Activated naive CD4-positive, alpha-beta T cell treated with Interleukin-2 at 50 U/mL for 16 hours (primary cell): ENCODE measurements at places on chromosomes 6 and 20.

GRCh38 chr6:56682635-56683034, 39.9 kb upstream of the DST start:
- DNase-seq, result no peak

GRCh38 chr20:2164966-2165365, 63.3 kb downstream of the STK35 start:
- no peak for DNase-seq

DNA sequence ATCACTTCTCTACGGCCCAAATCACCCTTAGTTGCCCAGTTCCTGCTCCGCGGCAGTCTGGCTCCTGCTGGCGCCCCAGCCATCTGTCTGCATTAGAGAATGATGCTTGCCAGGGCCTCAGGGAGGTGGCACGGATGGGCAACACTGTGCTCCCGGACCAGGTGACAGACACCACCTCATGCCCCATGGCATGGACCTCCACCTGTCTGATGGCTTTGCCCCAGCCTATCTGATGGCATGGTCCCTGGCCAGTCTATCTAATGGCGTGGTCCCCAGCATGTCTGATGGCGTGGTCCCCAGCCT, 18.8 kb upstream of the MRGBP start:
- DNase-seq, result no peak

GRCh38 chr6:47674673-47675072, 23.7 kb upstream of the ADGRF4 start:
- no peak for DNase-seq

GRCh38 chr20:22584922-22585785, 782 bp upstream of the FOXA2 start:
- DNase-seq, result no peak

- DNase-seq, result no peak
These were observed 52.7 kb upstream of the FRMD1 start for GRCh38 chr6:168131464-168132415.

DNA sequence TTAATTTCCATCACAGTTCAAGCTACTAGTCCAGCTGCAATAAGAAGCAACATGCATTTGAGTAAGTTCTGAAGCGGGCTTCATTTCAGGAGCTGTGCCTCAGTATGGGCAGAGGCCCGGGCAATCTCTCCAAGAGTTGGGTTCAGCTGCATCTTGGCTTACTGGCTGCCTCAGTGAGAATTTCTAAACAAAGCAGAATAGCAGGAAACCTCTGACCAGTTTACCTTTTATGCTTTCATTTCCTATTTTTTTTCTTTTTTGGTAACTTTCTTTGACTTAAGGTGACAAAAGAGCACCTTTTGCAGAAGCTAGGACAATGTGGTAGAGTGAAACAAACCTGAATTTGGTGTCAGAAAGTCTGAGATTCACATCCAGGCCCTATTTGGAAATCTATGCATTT, 51.0 kb upstream of the FBXO30 start:
- no peak for DNase-seq

GRCh38 chr6:144305985-144306384, 20.9 kb downstream of the UTRN start:
- DNase-seq, result peak; percentile 25

DNA sequence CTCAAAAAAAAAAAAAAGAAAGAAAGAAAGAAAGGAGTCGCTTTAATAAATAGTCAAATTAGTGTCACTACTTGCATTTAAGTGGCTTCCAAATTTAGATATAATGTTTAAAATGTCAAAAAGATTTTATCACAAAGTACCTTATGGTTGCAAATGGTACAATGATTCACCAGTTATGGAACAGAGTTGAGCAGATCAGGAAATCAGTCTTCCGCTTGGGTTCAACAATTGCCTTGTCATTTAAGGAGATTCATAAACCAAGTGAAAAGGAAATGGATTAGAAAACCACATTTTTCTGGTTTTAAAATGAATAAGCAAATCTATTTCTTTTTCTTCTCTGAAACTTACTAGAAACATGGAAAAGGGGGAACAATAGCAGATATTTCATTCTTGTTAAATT, 94.8 kb upstream of the PTPRT start:
- DNase-seq, result no peak

GRCh38 chr20:41600926-41601631, 17.1 kb downstream of the CHD6 start:
- no peak for DNase-seq

- no peak for DNase-seq
These were observed 78.4 kb upstream of the CCN6 start for GRCh38 chr6:111975466-111975865.

GRCh38 chr6:5670381-5670780, 336.3 kb downstream of the NRN1 start:
- no peak for DNase-seq

DNA sequence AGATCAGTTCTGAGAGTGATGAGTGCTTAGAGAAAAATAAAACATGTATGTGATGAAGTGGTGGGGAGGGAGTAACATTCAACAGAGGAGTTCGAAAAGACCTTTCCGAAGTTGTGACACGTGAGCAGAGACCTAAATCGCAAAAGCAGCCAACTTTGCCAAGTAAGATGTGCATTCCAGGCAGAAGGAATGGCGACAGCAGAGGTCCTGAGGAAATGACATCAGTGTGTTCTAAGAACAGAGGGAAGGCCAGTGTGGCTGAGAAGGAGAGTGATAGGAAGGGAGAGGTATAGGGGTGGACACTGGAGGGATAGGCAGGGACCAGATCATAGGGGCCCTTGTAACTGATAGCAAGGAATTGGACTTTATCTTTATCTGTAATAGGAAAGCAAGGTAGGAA, 51.3 kb downstream of the ADAT2 start:
- DNase-seq, result no peak

GRCh38 chr6:19538096-19538495, 299.1 kb upstream of the ID4 start:
- DNase-seq, result no peak

GRCh38 chr6:29011276-29011734, 6.2 kb upstream of the ZNF311 start:
- DNase-seq, result peak; percentile 48

GRCh38 chr20:50308513-50309279, 118.1 kb downstream of the CEBPB start:
- no peak for DNase-seq

- no peak for DNase-seq
These were observed 1315.5 kb upstream of the GJE1 start for GRCh38 chr6:140817176-140817575.

DNA sequence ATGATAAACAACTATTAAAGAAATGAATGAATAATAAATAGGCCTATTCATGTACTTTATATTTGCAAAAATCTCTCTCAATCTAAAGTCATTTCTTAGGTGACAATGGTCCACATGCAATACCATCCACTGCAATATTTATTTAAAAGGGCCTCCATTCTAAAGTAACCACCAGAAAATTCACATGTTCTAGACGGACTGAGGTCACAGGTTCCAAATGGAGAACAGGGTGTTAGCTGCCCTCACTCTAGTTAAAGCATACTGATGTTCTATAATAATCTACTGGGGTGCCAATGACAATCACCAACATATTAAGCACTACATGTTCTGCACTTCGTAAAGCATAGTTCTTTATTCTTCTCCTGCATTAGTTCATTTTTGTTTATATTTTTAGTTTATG, 1.2 kb downstream of the HBS1L start:
- DNase-seq, result no peak

GRCh38 chr6:43953794-43954310, 173.4 kb downstream of the MRPL14 start:
- no peak for DNase-seq

GRCh38 chr6:111687652-111688051, 82.0 kb upstream of the TRAF3IP2 start:
- no peak for DNase-seq

DNA sequence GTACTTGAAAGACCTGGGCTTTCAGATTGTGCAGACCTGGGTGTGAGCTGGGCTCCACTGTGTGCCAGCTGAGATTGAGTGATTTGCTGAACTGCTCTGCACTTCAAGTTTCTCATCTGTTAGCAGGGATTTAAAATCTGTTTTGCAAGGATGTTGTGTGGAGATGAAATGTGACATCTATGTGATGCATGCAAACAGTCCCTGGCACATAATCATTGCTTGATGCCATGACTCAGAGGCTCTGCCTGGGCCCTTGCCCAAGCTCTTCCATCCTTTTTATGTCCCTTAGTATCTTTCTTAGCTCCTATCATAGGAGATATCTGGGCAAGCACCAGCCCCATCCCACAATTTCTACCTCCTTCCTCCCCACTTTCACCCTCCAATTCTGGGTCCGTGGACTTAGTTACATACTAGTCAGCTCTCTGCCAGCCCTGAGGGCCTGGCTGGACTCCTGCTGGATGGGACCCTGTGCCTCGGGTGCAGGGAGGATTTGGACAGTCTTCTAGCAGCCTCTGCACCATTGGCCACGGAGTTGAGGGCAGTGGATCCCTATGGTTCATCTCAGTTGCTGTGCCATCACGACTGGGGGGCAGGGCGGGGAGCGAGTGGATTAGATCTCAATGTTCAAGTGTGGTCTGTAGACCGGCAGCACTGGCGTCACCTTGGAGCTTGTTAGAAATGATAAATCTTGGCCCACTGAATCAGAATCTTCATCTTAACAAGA, 103.6 kb downstream of the MAP3K7 start:
- no peak for DNase-seq

- DNase-seq, result no peak
These were observed 192.0 kb downstream of the LRFN2 start for GRCh38 chr6:40395066-40395697.

DNA sequence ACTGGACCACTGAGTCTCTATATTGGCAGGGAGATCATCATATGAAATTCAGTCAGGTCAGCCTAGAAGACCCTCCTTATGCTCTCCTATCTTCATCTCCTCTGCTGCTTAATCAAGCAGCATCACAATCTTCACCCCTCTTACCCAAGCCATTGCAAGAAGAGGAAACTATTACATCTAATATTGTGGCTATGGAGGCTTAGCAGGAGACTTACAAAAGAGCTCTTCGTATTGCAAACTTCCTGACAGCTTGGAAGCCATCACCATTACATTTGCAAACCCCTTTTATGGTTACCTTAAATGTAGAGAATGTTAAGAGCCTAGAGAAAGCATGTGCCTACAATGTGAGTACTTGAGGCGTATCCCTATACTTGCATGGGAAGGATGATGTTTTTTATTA, 87.2 kb upstream of the STXBP5 start:
- DNase-seq, result no peak

GRCh38 chr20:49914310-49915117, 815 bp downstream of the SPATA2 start:
- no peak for DNase-seq

DNA sequence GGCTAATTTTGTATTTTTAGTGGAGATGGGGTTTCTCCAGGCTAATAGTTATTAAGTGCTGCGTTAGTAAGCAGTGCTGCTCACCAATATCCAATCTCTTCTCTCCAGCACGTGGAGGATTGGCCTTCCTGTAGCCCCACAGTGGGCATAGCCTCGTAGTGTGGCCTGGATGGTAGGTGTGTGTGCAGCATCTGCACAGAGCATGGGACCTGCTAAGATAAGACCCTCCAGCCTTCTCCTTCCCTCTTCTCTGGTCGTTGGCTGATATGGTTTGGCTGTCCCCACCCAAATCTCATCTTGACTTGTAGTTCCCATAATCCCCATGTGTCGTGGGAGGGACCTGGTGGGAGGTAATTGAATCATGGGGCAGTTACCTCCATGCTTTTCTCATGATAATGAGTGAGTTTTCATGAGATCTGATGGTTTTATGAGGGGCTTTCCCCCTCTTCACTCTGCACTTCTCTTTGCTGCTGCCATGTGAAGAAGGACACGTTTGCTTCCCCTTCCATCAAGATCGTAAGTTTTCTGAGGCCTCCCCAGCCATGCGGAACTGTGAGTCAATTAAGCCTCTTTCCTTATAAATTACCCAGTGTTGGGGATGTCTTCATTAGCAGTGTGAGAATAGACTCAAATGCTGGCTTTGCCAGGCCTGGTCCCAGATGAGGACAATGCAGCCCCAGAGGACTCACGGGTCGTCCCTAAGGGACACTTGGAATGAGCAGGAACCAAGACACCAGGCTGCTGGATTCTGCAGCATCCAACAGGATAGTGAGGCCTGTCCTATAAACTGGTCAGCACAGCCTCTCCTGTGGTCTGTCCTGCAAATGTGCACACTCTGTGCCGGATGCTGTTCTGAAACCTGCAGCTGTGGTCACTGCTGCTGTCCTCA, 63.4 kb upstream of the AFDN start:
- no peak for DNase-seq

- no peak for DNase-seq
These were observed 89.2 kb downstream of the DNAH8 start for GRCh38 chr6:38804358-38804757.

GRCh38 chr20:58267389-58268215, 39.1 kb upstream of the ANKRD60 start:
- no peak for DNase-seq

DNA sequence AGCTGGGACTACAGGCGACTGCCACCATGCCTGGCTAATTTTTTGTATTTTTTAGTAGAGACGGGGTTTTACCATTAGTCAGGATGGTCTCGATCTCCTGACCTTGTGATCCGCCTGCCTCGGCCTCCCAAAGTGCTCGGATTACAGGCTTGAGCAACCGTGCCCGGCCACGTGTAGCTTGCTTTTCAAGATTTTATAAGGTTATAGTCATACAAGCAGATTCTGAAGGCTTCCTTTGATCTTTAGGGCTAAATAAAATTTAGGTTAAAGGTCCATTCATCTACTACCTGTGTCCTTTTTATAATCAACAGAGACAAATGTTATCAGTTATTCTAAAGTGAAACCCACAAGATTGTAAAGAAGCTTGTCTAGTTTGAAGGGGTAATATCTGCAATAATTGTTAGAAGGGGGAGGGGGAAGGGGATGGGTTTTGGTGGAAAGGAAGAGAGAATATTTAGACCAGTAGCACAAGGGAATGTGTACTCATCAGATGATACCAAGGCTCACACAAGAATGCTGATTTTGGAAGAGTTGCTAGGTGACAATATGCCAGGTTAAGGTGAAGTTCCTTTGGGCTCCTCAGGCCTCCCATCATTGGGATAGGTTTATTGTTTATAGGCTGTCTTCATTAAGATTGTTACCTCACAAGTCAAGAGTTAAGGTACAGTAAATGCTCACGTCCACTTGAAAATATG, 284.7 kb downstream of the ALDH8A1 start:
- no peak for DNase-seq

DNA sequence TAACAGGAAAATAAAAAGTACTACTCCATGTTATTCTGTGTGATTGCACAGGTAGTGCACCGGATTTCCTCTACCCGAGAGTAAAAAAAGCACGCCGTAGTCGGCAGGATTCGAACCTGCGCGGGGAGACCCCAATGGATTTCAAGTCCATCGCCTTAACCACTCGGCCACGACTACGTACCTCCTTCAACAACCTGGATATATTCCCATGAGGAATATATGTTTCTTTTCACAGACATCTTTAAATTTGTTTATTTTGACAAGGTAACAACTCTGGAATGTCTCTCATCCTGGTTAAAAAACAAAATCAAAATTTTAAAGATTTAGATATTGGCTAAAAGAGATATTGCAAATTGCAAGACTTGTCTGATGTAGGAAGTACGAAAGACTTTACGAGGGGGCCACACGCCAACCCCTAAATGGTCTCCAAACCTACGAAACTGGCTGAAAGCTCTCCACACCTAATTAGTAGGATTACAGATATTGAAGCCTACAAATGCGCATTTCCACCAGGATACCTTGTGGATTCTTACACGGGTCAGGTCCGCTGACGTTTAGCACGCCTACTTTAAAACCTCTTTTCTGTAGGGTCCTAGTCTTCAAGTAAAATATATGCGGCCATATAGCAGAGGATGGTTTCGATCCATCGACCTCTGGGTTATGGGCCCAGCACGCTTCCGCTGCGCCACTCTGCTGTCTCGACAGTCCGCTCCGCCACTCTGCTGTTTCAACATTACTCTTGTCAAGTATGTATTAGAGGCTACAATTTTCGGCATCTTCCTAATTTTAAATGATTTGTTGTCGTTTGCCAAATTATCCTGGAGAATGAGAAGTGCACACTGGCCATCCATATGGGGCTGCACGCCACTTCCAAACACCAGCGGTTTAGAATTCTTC, 52.2 kb upstream of the BTN3A2 start:
- peak; percentile 80 for DNase-seq
